Brain (organoid and tissue), 16 donors: ENCODE measurements at places on chromosomes 1 and 21. TPM values are rescaled to one million over a fixed set of nuclear protein-coding genes. Genes with fewer than 3 reads are reported as not detected.

The SLAMF9 gene
- polyA plus RNA-seq = not detected

The CORT gene
- polyA plus RNA-seq = 2.6 TPM

The OR2L8 gene
- not detected for polyA plus RNA-seq

The KANK4 gene
- 1.7 TPM for polyA plus RNA-seq

The FAM131C gene
- polyA plus RNA-seq = 6.3 TPM

The GABRD gene
- polyA plus RNA-seq = 28.0 TPM

The KRTAP21-3 gene
- not detected for polyA plus RNA-seq

The GPR153 gene
- polyA plus RNA-seq = 4.4 TPM

The CSMD2 gene
- polyA plus RNA-seq = 7.8 TPM

The LMOD1 gene
- 4.2 TPM for polyA plus RNA-seq
